Endothelial cell of umbilical vein (primary cell): ENCODE measurements at places on chromosomes 1 and 21.

- no peak for DNase-seq
Observed at GRCh38 chr1:65176591-65176990, 28.6 kb downstream of the AK4 start.

DNA sequence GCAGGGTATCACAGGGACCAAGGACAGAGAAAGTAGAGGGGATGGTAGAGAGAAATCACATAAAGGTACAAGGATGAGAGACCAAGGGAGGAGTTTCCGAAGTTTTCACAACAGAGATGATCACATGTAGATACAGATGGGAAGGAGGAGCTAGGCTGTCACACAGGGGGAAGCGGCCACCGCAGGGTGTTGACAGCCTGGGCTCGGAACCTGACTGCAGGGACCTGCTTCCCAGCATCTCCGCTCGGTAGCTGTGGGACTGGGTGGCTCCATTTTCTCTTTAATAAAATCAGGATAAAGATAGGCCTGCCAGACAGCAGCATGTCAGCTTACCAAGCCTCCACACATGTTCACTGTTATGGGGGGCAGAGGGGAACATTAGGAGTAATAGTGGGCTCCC lies 32.3 kb downstream of the CDCA8 start:
- no peak for DNase-seq

- DNase-seq = no peak
Observed at GRCh38 chr1:87743256-87743655, 414.6 kb downstream of the LMO4 start.

GRCh38 chr21:17730782-17731181 lies 88.4 kb downstream of the C21orf91 start:
- peak; percentile 7 for DNase-seq

DNA sequence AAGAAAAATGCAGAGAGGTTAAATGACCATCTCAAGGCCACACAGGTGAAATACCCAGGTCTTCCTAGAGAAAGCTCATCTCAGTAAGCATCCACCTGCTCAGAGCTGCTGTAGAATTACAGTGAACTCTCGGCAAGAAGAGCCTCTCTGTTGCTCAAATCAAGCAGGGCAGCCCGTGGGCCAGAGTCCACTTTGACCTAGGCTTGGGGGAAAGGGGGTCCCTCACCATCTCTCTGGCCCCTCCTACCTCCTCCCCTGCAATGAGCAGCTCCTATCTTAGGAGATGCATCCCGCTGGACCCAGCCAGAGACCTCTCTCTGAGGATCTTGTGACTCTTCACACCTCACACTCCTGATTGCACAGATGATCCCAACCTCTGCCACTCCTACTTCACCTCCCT lies 364.7 kb downstream of the PTPRU start:
- no peak for DNase-seq

DNA sequence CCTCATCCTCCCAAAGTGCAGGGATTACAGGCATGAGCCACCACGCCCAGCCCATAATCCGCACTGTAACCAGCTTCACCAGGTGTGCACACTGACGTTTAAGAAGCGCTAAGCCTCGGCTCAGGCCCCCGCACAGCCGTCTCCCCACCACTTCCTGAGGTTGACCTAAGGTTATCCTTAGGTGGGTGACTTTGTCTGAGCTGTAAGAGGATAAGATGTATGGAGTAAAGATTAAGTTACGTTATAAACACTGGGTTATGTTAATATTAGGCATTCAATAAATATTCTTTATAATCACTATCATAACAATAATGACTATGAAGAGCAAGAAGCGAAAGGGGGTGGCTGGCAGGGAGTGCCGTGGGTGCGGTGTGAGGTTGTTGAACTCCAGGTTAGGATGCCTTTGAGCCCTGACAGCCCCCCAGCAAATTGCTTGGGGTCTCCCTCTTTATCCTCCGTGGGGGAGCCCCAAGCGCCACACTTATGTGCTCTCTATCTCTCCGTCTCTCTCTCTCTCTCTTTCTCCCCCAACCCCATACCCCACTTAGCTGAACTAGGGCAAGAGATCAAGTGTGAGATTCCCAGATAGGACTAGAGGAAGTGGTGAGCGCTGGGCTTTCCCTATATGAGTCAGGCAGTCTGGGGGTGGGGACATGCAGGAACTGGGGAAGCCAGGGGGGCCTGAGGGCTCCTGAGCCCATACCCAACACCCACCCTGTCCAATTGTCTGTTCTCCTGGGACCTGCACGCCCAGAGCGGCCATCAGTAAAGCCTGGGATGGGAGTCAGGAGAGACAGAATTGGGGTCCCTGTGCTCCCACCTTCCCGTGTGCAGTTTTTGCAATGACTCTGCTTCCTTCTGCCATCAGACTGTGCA lies 7.6 kb downstream of the EFHD2 start:
- DNase-seq = peak; percentile 78

DNA sequence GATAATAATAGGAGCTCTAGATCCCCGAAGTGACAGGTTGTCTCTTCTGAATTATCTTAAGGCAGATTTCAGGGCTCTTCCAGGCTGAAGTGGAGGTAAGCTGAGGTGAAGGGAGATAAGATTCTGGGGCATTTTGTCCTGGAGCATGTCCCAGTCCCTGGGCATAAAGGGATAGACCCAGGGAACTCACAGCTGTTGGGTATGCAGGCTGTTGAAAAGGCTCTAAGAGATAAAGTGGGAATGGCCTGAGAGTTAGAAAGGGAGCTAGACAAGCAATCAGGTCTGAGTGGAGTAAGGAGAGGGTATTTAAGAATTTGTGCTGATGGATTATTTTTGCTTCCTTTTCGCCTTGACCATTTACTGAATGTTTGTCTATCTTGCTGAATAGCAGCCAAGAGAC lies 123.7 kb downstream of the NOS1AP start:
- DNase-seq = no peak

DNA sequence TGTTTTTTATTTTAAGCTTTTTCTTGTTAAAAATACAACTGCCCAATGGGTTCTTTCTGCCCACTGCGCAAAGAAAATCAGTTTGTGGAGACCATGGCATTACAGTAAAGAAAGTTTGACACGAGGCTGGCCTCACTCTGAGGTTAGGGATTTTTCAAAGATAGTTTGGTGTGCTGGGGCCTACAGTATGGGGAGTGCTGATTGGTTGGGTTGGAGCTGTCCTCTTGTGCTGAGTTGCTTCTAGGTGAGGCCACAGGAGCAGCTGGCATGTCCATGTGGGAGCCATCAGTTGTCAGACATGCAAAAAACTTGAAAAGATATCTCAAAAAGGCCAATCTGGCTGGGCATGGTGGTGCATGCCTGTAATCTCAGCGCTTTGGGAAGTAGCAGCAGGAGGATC lies 14.0 kb downstream of the OSBPL9 start:
- no peak for DNase-seq

DNA sequence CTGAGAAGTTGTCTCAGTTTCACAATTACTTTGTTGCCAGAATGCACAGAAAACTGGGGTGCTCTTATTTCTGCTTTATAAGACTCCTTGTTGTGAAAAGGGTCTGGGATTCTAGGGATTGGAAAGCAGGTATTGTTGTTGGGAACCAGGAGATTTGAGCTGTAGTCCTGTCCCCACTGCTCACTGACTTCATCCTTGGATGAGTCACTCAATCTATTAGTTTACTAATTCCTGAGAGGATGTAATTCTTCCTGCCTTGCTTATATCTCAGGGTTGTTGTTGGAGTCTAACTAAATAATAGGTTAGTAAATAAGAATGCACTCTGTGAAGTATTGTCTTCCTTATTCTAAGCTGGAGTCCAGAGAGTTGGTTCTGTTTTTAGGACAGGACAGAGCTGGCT lies 172.5 kb upstream of the GALNT2 start:
- DNase-seq = no peak

- no peak for DNase-seq
Observed at GRCh38 chr1:172940174-172940855, 110.4 kb downstream of the TNFSF18 start.

DNA sequence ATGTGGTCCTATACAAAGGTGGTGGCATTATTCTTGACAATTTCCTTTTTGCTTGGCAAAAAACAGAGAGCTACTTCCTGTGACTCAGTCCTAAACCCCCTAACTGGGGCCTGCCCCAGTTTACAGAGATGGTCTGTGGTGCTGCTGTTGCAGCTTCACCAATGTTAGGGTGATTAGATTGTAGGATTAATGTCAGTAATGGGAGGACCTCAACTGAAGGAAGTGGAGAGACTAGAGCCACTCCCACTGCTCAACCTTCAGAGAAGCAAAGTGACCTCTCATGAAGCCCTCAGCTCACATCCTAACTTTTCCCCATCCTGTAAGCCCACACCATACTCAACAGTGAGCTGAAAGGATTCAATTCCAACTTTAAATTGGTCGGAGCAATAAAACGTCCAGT lies 3.6 kb downstream of the S100A6 start:
- peak; percentile 25 for DNase-seq

- DNase-seq = no peak
Observed at GRCh38 chr1:197268012-197268411, at the start of gene CRB1. CRB1 (plus strand) TSS chr1:197268252; CDS start chr1:197268413, 161 bp downstream.

DNA sequence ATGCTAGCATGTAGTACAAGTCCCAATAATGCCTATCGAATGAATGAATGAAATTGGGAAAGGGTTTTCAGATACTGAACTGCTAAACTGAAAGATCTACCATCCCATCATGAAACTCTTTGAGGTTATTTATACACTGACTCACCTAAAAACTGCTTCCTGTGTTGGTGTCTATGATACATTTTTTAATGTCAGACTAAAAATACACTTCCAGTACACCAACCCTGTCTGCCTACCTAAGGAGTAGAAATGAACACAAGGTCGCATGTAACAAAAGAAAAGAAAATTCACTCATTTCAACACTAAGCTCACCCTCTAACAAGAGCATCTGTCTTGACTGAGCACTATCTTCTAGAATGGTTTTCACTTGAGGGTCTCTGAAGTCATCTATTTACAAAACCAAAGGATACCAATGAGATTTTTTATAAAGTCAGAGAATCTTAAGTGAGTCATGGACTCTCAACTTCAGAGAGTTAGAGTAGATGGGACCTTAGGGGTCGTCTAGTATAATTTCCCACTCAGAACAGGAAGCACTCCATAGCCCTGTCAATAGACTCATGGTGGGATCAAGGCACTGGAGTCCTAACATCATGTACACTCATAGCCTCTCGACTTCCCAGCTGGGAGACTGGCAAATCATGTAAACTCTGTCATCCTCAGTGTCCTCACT lies 53.4 kb downstream of the WLS start:
- DNase-seq = peak; percentile 85

GRCh38 chr1:2269193-2269921 lies 41.2 kb downstream of the SKI start:
- DNase-seq = no peak

DNA sequence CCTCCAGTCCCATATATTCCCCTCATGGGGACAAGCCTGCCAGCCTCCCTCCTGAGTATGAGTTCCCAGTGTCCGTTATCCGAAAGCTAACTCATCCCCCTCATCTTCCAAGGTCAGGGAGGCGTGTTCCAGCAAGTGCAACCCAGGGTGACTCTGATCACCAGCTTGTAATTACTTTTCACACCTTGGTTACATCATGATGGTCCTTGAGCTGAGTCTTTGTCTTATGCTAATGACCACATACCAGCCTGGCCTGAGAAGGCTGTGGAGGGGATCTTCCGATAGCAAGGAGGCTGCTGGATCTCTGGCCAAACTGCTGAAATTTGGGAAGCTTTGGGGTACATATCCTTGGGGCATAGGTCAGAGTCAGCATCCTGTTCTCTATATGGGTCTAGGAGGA lies 99.6 kb downstream of the DDX20 start:
- no peak for DNase-seq

DNA sequence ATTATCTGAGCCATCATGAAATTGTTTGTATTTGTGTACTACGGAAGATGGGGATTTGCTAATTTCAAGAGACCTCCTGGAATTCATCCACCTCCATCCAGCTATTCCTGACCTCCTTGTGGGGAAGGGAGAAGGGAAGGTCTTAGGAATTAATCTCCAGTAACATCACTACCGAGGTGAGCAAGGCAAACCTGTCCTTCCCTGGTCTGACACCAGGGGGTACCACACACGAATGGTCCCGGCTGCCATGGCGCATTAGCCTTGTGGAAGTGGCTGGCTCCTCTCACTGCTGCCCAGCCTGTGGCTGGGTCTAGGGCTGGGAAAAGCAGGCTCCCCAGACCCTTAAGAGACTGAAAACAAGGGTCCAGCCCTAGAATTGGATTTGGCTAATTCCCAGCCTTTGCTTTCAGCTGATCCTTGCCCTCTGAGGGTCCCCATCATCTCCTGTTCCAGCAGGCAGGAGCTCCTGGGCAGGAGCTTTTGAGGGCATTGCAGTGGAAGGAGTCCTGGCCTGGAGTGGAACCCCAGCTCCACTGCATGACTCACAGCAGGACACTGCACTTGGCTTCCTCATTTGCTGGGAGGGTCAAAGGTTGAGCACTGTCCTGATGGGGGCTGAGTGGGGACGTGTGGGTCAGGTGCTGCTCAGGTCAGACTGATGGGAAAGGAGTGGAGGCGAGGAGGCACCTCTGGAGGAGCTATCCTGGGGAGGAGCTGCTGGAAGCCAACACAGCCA lies 34.8 kb downstream of the RIMS3 start:
- DNase-seq = peak; percentile 51

DNA sequence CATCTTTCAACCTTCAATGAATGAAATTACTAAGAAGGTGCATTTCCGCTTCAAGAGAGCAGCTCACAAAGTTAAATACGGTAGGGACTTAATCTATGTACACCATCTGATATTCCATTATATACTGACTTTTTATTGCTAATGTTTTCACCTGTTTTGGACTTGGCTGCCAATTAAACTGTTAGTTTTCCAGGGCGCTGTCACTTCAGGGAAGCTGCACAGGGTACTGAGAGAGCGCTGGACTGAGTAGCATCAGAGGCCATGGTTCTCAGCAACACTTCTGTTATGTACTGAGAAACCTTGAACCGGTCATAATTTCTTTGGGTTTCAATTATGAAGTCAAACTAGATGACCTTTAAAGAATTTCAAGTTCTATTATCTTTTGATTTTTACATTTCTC lies 8.2 kb downstream of the SSX2IP start:
- no peak for DNase-seq

- DNase-seq = no peak
Observed at GRCh38 chr1:234109840-234110239, 205.4 kb downstream of the SLC35F3 start.

- peak; percentile 54 for DNase-seq
Observed at GRCh38 chr1:63316984-63317816, 5.2 kb upstream of the FOXD3 start.

GRCh38 chr1:244386595-244386994 lies 65.1 kb downstream of the ADSS2 start:
- DNase-seq = no peak

DNA sequence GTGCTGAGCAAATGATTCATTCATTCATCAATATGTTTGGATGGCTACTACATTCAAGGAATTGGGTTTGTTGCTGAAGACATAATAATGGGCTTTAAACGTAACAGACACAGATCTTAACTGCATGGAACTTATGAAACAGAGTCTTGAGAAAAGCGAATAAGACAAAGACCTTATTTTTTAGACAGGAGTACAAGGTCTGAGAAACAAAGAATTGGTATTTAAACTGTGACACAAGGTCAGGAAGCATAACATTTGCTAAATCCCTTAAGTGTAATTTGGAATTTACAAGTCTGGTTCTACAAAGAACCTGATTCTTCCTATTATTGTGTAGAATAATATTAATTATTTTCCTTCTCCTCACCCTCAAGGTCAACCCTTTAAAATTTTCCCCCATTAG lies 565.4 kb upstream of the RGS18 start:
- DNase-seq = no peak
